ENCODE measurements at places on chromosomes 1 and 21.

GRCh38 chr1:205438213-205439158 is 16.6 kb upstream of the LEMD1 start:
- H3K36me3 ChIP-seq: no peaks in the 10 kb centered on the region
- peaks cover 24% of the 10 kb centered on the region for H3K4me1 ChIP-seq
- peak overlapping the region; percentile 43 for H3K27ac ChIP-seq
- peaks cover 17% of the 10 kb centered on the region for H3K27me3 ChIP-seq
- DNase-seq: no peak

DNA sequence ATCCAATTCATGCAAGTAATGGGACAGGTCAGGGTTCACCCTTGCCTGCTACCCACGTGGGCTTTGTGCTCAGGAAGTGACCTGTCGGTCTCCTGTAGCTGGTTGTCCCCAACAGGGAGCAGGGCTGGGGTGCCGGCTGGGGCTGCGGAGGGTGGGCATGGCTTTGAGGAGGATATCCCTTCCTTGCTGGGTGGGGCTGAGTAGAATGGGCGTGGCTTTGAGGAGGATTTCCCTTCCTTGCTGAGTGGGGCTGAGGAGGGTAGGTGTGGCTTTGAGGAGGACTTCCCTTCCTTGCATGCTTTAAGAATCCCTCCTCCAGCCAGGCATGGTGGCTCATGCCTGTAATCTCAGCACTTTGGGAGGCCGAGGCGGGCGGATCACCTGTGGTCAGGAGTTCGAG is 151.3 kb downstream of the CLIC6 start:
- no peaks in the 10 kb centered on the region for H3K27me3 ChIP-seq
- H3K36me3 ChIP-seq: peaks cover 51% of the 10 kb centered on the region

DNA sequence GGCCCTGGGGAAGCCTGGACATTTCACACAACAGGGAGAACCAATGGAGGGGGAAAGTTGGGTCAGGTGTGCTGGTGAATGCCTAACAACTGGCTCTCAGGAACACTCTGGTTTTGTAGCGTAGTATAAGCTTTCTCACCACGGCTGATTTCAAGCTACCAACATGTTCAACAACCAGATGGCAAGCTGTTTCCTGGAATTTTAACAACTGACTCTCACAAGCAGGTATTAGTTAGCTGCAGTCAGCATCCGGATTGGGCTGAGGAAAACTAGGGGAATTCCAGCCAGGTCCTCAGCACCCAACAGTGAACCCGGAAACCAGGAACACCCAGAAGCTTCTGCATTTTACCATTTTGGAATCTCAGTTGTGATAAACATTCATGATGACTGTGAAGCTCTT is 162.3 kb upstream of the CAMK1G start:
- DNase-seq: no peak
- no peaks in the 10 kb centered on the region for H3K36me3 ChIP-seq
- H3K27me3 ChIP-seq: peaks cover 8% of the 10 kb centered on the region
- H3K4me3 ChIP-seq: no peak overlapping the region
- peaks cover 6% of the 10 kb centered on the region for H3K4me1 ChIP-seq
- no peak overlapping the region for H3K27ac ChIP-seq

- DNase-seq: no peak
- H3K36me3 ChIP-seq: no peaks in the 10 kb centered on the region
- H3K4me1 ChIP-seq: peaks cover 3% of the 10 kb centered on the region
Observed at GRCh38 chr1:29732453-29732852, 496.1 kb downstream of the PTPRU start.

GRCh38 chr1:241499910-241500309 is 19.6 kb downstream of the FH start:
- peaks cover 46% of the 10 kb centered on the region for H3K36me3 ChIP-seq
- H3K4me3 ChIP-seq: no peak overlapping the region
- no peaks in the 10 kb centered on the region for H3K27me3 ChIP-seq
- H3K4me1 ChIP-seq: peaks cover 1% of the 10 kb centered on the region

GRCh38 chr1:96536581-96536980 is 185.0 kb upstream of the PTBP2 start:
- H3K27ac ChIP-seq: no peak overlapping the region
- no peaks in the 10 kb centered on the region for H3K27me3 ChIP-seq
- H3K36me3 ChIP-seq: no peaks in the 10 kb centered on the region
- H3K4me1 ChIP-seq: no peaks in the 10 kb centered on the region
- H3K4me3 ChIP-seq: no peak overlapping the region

- no peaks in the 10 kb centered on the region for H3K36me3 ChIP-seq
- DNase-seq: no peak
- H3K4me1 ChIP-seq: peaks cover 7% of the 10 kb centered on the region
- peaks cover 4% of the 10 kb centered on the region for H3K27me3 ChIP-seq
Observed at GRCh38 chr1:169060919-169061639, 45.4 kb upstream of the ATP1B1 start.

DNA sequence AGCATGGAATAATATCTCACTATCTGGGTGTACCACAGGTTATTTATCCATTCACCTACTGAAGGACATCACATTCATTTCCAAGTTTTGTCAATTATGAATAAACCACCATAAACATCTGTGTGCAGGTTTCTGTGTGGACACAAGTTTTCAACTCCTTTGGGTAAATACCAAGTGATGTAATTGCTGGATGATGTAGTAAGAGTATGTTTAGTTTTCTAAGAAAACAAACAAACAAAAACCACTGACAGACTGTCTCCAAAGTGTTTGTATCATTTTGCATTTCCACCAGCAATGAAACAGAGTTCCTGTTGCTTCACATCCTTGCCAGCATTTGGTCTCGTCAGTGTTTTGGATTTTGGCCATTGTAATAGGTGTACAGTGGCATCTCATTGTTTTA is 435.7 kb upstream of the PROX1 start:
- no peaks in the 10 kb centered on the region for H3K27me3 ChIP-seq
- no peak for DNase-seq
- no peak overlapping the region for H3K27ac ChIP-seq
- no peak overlapping the region for H3K4me3 ChIP-seq

GRCh38 chr1:37471345-37472231 is 2.8 kb upstream of the ZC3H12A start:
- peak overlapping the region; percentile 83 for H3K27ac ChIP-seq
- peaks cover 19% of the 10 kb centered on the region for H3K36me3 ChIP-seq
- no peak for DNase-seq
- H3K4me1 ChIP-seq: peaks cover 44% of the 10 kb centered on the region

DNA sequence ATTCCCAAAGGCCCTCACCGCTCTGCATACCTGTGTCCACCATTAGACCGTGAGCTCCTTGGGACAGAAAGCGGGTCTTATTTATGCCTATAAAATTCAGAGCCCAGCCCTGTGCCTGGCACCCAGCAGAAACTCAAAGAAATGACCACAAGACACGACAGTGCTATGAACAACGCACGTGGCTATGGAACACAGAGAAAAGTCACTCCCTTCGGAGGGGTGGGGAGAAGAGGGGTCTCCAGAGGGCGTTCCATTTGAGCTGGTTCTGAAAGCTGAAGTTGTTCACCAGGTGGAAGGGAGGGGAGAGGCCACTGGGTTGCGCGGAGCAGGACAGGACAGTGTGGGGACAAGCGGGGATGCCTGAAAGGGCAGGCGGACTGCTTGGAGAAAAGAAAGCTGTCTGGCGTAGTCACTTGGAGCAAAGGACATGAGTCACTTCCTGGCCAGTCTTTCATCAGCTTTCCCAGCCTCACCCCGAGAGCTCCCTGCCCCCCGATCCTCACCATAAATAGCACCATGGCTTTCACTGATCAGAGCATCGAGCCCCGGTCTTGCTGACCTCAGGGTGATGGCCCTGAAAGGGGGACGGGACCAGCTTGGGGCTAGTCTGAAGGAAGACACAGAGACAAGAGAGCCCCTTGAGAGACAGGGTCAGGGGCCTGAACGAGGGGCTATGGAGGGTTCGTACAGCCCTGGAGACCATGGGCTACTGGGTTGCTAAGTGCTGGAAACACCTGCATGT is 28.5 kb downstream of the ECE1 start:
- peak overlapping the region; percentile 54 for H3K27ac ChIP-seq
- peaks cover 34% of the 10 kb centered on the region for H3K36me3 ChIP-seq
- no peak overlapping the region for H3K4me3 ChIP-seq
- no peaks in the 10 kb centered on the region for H3K27me3 ChIP-seq

- H3K27me3 ChIP-seq: no peaks in the 10 kb centered on the region
- no peak for DNase-seq
- H3K27ac ChIP-seq: no peak overlapping the region
- no peak overlapping the region for H3K4me3 ChIP-seq
Observed at GRCh38 chr1:21752186-21752585, 30.8 kb downstream of the USP48 start.

DNA sequence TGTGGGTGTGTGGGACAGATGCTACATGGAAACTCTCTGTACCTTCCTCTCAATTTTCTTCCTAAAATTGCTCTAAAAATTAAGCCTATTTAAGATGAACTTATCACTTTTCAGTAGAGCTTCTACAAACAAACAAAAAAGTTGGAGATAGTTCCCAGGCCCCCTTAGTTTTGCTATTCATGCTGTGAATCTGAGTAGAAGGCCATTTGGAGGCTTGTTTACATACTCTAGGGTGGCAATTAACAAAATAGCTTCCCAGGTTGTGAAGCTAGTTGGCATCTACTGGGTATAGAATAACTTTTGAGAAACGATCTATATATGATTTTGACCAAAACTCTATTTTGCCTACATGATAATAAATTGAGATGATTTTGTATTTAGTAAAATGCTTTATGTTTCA is 541.4 kb upstream of the B3GALT2 start:
- no peaks in the 10 kb centered on the region for H3K27me3 ChIP-seq
- H3K27ac ChIP-seq: no peak overlapping the region

DNA sequence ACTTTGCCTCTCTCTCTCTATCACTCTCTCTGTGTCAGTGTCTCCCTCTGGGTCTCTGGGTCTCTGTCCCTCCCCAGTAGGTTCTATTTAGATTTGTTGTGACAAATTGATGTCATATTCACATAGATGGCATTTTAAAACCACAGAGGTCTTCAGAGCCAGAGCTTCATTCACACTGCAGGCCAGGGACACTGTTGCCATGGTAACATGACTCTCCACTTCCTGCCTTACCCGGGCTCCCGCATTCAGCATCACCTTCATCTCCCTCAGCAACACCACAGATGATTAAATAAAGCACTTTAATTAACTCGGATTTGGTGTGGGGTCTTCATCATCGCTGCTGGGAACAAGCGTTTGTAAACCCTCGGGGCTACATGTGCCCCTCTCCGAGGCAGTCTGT is 132.6 kb downstream of the ETS2 start:
- peak; percentile 56 for DNase-seq
- no peaks in the 10 kb centered on the region for H3K36me3 ChIP-seq
- H3K27ac ChIP-seq: peak overlapping the region; percentile 78
- no peak overlapping the region for H3K4me3 ChIP-seq
